Stimulated activated CD8-positive, alpha-beta memory T cell treated with anti-CD3 and anti-CD28 coated beads, Interleukin-4, amount 100 ng/mL, for 24 hours (primary cell): ENCODE measurements at places on chromosomes 6 and 20.

DNA sequence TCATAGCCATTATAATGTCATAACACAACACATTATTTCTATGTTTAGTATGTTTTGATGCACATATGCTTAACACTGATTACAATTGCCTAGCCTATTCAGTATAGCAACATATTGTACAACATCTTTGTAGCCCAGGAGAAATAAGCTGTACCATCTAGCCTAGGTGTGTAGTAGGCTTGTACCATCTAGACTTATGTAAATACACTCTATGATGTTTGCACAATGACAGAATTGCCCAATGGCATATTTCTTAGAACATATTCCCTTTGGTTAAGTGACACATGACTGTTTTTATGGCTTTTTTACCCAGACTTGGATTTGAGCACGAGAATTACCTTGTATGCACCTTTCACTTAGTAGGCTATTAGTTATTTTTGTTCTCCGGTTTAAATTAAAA, 64.5 kb upstream of the HIVEP1 start:
- DNase-seq = no peak

DNA sequence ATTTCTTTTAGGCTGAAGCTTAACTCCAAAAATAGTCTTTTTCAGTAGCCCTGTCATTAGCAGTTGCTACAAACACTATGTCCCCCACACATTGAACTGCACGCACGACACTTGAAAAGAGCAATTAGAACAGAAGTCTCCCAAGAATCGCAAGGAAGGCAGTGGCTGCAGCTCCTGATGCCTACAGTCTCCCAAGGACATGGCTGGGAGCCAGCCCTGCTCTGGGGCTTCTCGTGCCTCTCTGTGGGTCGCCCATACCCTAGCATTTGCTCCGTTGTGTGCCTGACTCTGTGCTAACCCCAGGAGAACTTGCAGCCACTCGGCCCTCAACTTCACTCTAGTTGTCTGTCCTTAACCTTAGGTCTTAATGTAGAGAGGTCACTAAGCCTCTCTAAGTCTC, 454.2 kb downstream of the PTPRT start:
- DNase-seq = no peak

GRCh38 chr6:32216998-32217397, 6.9 kb downstream of the NOTCH4 start:
- DNase-seq = no peak

GRCh38 chr6:26196846-26197635, 109.8 kb downstream of the HFE start:
- DNase-seq = peak; percentile 61

DNA sequence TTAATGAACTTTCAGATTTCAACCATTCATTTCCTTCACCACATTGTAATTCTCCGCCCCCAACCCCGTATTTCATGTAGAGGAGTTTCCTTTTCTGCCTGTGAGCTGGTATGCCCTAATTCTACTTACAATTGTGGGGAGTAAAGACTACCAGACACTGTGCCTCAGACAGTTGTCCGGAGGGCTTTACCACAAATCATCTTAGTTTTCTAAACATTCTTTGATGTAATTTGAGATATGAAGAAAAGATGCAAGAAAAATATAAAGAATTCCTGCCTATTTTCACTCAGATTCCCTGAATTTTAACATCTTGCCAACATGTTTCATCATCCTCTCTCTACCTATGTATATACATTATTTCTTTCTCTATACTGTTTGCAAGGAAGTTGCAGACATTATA, 28.3 kb upstream of the LOC128125822 start:
- DNase-seq = no peak

- DNase-seq = no peak
Observed at GRCh38 chr20:13995841-13996240, 525 bp downstream of the MACROD2 start.
